Femur (tissue), 1 donor: ENCODE measurements at places on chromosomes 1 and 21.

DNA sequence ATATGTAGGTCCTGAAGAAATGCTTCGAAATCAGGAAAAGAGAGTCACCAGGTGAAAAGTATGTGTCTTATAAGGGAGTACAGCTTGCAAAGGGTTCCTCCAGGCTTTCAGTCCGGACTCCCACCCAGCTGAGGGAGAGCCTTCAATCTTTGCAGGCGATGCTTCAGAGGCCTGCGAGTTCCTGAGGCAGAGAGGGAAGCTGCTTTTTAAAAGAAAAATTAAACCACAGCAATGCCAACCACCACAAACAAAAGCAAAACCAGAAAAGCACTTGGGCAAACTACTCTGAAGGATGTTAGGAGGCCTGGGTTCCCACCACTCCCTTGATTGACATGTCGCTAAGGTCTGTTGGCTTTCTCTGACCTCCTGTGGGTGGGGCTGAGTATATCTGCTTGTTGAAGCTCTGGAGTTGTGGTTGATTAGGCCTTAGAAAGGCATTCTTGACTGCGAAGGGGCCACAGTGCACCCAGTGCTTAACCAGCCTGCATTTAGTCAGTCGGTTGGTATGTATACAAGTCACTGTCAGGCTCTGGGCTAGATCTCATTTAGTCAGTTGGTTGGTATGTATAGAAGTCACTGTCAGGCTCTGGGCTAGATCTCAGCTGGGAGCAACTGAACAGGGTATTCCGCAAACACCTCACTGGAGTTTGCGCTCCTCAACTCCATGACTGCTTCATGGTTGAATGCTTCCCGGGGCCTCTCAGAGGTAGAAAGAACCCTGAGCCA is 1.2 kb downstream of the NIPAL3 start:
- no peak for DNase-seq

- DNase-seq: no peak
These were observed 298.9 kb downstream of the KCNT2 start for GRCh38 chr1:196309386-196309785.

DNA sequence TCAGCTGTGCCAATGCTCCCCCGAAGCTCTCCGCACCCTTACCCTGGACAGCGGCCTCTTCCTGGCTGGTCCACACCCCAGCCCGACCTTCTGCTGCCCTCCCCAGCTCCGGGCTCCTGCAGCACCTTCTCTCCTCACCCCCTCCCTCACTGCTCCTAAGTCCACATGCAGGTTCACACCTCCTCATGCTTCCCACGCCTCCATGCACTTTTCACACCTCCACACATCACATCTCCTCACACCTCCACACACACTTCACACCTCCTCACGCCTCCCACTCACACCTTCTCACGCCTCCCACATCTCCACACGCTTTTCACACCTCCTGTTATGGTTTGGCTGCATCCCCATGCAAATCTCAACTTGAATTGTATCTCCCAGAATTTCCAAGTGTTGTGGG is 18.9 kb downstream of the GPR137B start:
- no peak for DNase-seq

DNA sequence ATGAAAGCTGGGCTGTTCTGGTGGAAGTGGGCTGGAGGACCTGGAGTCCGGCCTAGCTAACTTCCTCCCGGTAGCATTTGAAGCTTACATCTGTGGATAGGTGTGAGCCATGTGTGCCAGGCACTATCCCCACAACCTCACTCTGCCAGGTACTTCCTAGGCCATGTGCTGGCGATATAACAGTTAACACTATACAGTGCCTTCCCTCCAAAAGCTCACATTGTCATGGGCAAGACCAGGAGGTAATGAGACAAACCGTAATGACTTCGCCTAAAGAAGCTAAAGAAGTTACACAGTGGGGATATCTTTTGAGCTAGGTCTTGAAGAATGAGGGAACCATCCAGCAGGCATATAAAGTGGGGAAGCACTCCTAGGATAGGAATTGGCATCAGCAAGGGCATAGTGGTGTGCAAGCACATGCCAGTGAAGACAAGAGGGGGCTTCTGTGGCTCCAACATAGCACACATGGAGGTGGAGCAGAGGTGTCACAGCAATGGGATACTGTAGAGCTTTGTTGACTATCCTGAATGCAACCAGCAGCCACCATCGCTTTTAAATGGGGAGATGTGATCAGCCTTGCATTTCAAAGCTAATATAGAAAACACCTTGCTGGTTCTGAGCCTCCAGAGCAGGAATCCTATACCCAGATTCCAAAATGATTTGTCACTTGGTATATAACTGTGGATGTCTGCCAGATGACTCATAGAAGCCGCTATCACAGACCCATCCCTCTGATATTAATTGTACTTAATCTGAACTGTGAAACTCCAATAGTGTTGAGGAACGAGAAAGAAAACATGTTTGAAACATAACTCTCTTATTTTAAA is 466.3 kb downstream of the LMO4 start:
- no peak for DNase-seq

DNA sequence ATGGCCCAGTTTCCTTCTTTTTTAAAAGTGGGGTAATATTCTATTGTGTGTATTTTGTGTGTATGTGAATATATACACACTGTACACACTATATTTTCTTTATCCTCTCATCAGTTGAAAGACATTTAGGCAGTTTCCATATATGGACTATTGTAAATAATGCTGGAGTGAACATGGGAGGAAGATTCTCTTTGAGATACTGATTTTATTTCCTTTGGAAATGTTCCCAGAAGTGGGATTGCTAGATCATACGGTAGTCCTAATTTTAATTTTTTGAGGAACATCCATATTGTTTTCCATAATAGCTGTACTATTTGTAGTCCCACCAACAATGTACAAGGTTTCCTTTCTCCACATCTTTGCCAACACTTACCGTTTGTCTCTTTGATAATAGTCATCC is 51.0 kb downstream of the F3 start:
- DNase-seq: no peak

DNA sequence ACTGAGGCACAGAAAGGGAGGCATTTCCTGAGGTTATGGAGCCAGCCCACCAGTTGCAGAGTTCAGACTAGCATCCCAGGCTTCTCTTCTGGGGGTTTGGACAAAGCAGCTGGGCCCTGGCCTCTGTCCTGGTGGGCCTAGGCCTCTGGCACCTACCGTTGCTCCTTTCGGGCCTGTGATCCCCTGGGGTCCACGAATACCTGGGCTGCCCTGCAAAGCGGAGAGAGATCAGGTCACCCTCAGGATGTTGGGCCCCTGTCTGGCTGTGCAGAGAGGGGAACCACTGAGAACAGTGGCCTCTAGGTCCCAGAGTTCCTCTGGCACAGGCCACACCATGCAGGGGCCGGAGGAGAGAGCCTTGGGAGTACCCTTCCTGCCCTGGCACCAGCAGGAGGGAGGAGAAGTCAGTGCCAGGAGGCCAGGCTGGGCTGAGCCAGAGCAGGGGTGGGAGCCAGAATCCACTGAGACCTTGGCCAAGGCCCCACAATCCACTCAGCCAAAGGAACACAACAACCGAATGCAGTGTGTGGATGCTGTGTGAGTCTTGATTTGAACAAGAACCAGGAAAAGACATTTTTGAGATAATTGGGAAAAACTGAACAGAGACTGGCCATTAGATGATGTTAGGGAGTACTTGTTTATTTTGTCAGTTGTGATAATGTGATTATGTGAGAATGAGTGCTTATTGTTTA is 8.9 kb downstream of the COL9A2 start:
- peak; percentile 60 for DNase-seq

GRCh38 chr1:77975907-77976306 is 3.0 kb downstream of the FUBP1 start:
- no peak for DNase-seq

GRCh38 chr1:234206651-234207284 is 166.5 kb upstream of the COA6 start:
- no peak for DNase-seq

- peak; percentile 59 for DNase-seq
These were observed 7.1 kb downstream of the CHRNB2 start for GRCh38 chr1:154574716-154575115.

- no peak for DNase-seq
These were observed 289.5 kb downstream of the SIPA1L2 start for GRCh38 chr1:232340446-232340845.

DNA sequence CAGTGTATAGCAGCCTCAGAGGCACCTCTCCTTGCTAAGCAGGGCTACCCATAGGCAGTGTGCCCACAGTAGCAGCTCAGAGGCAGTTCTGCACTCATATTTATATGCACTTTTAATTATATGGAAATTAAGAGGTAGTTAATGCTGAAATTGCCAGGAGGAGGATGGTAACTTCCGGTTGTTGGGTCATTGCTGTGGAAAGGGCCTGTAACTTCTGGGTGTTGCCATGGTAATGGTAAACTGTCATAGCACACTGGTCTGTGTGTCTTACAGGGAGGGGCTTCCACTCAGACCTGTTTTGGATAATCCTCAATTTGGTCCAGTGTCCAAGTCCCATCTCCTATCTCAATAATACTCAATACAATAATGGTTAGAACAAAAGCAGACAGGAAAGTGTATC is 7.6 kb downstream of the CFH start:
- DNase-seq: no peak

DNA sequence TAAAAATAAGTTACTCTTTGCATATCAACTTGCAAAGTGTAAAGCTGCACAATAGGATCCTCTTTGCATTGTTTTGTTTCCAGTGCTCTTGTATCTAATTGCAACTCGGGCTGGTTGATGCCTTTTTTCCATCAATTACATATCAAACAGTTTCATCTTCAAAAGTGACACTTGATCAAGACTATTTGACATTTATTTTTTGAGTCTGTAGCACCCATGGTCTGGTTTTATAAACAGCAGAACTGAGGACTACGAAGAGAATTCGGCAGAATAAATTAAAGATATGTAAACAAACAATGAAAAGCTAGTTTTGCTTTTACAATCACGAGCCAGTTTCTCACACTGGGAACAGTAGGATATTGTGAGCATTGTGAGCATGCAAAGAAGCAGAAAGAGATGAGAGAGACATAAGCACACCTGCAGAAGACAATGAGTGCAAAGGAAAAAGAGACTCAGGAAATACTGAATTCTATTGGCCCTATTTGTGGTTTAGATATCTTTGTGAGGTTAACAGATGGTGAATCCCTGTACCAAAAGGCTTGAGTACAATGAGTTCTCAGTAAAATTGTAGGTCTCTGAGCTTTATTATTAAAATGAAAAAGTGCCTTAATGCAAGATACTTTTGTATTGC is 45.4 kb downstream of the RPL5 start:
- DNase-seq: no peak

DNA sequence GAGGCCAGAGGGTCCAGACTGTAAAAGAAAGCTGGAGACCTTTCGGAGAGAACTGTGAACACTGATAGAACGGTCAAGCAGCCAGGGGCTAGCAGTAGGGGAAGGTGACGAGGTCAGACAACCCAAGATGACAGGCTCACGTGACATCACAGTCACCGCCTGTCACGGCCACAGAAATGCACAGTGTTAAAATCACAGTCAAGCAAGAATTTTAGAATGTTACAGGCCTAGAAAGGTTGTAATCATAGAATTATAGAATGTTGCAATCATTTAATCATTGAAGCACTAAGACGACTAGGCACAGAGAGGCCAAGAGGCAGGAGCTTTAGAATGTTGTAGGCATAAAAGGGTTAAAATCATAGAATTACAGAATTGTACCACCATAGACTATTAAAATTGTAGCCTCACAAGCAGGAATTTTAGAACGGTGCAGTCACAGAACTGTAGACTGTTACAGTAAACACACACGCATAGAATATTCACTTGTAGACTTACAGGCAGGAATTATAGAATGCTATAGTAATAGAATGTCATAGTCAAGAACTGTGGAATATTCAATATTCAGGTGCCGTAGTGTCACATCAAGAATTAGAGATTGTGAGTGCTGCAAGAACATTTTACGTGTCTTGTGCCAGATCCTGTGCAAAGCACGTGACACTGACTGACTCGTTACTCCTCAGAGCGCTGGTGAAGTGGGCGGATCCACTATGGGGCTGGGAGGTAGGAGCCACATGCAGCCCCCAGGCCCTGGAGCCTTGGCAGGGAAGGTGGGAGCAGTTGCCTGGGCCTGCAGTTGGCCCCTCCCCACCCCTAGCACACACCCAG is 118.1 kb downstream of the EPHB2 start:
- peak; percentile 48 for DNase-seq

DNA sequence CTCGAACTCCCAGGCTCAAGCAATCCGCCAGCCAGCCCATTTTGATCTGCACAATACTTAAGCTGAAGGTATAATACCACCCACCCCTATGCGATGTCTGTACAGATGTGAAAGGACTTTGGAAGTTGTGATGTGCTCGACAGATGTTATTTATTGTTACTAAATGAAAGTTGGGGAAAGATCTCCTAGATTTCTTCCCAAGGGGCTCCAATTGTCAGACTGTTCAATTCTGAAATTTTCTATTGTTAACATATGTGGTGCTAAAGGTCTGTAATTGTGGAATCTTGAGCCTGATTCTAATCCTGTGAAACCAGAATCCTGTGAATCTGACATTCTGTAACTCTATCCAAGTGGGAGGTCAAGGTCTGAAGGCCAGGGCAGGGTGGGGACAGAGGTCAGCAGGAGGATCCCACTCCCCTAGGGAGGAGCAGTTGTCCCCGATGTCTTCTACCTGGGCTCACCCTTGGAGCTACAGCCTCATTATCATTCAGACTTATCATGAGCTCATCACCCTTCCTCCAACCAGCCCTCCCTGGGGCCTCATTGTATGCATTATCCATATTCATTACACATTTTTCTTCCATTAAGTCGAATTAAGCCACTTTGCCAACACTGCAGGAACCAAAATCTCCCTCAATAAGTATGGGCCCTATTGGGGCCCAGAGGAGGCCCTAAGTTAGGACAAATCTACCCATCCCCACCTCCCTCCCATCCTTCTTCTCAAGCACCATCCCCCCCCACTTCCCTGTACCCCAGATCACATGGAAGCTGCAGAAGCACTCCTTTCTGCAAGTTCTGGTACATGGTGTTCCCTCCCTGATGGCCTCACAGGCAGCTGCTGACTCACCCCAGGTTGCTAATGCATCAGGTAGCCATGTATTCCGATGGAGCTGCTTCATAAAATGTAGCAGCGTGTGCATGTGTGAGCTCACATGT is 32.3 kb downstream of the SHISAL2A start:
- peak; percentile 36 for DNase-seq

DNA sequence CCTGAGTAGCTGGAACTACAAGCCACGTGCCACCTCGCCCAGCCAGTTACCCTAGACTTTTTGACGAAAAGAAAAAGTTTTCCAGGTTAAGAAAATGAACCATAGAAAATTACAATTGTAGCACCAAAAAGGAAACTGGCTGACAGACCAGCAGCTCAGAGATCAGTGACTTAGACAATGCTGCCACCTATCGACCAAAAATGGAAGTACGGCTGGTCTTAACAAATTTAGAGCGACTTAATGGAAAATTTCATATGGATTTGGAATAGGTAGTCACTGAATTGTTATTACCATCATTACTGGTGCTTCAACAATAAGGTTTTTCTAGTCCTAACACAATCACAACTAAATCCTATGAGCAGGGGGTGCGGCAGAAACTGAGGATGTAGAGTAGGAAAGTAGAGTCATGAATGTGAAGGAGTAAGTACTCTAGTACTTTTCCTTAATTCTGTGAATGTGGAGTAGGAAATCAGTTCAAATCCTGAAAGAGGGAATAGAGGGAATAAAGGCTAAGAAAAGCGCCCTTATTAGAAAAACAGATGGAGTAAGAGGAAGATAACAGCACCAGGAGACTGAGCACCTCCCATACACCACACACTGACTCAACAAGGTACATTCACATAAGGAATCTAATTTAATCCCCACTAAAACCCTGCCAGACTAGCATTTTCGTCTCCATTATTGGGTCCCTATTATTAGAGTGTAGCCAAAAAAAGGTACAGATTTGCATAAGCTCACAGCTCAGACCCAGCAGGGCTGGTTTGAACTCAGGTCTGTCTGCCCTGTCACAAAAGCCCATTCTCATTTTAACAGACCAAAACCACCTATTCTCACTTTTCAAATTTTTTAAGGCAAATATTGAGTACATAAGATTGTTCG is 37.9 kb upstream of the MGST3 start:
- peak; percentile 87 for DNase-seq
